ENCODE measurements at places on chromosomes 3 and 15. TPM values are rescaled to one million over a fixed set of nuclear protein-coding genes. Genes with fewer than 3 reads are reported as not detected.

C3orf20 gene
- total RNA-seq, result 0.11 TPM

- DNase-seq, result no peak
Measured at GRCh38 chr3:131747466-131747865, 244.7 kb upstream of the MRPL3 start.

ZNF660 gene
- 0.83 TPM for total RNA-seq

DNA sequence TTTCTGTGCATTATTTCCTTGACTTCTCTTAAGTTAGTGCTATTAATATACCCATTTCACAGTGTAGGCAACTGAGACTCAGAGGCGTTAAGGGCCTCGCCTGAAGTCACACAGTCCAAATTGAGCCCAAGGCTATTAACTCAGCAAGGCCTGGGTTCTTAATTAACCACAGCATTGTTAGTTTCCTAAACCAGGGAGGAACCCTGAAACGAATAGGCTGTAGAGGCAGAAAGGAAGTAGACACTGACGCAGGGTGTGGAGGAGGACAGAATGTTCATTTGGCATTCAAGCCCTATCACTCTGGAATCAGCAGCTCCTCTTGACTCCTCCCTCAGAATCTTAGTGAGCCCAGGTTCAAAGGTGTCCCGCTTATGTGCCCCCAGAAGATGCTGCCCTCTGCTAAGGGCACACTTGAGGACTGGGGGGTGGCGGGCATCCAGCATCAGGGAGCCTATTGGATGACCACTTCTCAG, 13.9 kb downstream of the ARHGEF3 start:
- DNase-seq, result peak; percentile 49

- DNase-seq, result peak; percentile 13
Measured at GRCh38 chr3:194988495-194989165, 282.3 kb downstream of the XXYLT1 start.

SETD5 gene
- 126 TPM for total RNA-seq

GRCh38 chr3:97959872-97960271, 12.4 kb downstream of the RIOX2 start:
- no peak for DNase-seq

PRTG gene
- not detected for total RNA-seq

DNA sequence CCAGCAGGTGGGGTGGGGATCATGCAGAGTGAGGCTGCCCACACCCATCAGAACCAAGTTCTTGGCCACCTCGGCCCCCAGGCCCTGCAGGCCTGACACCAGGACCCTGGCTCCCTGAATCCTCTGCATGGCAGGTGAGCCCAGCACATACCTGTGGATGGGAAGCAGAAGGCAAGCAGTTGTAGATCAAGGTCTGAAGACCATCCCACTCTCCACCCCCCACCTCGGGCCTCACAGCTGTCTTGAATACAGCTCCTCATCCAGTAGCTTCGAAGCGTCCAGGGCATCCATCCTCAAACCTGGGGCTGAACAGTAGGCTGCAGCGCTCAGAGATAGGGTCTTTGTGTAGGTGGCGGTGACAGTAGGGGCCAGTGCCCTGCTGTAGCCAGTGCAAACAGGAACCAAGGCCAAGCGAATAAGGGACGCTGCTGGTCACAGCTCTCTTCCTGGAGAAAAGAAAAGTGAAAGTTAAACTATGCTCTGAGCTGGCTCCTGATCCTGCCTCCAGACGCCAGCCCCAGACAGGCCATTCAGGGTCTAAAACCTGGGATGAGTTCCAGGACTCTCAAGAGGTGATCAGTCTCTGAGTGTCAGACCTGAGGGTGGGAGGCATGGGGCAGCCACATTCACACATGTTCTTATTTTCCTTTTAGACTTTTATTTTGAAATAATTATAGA, at the start of gene UBA7:
TSS of gene UBA7 (minus strand) at position 457 of the 678 bp plus-strand sequence. CDS start at position 291, 166 bp downstream.
- peak; percentile 63 for DNase-seq

ACOX2 gene
- total RNA-seq, result not detected

DNA sequence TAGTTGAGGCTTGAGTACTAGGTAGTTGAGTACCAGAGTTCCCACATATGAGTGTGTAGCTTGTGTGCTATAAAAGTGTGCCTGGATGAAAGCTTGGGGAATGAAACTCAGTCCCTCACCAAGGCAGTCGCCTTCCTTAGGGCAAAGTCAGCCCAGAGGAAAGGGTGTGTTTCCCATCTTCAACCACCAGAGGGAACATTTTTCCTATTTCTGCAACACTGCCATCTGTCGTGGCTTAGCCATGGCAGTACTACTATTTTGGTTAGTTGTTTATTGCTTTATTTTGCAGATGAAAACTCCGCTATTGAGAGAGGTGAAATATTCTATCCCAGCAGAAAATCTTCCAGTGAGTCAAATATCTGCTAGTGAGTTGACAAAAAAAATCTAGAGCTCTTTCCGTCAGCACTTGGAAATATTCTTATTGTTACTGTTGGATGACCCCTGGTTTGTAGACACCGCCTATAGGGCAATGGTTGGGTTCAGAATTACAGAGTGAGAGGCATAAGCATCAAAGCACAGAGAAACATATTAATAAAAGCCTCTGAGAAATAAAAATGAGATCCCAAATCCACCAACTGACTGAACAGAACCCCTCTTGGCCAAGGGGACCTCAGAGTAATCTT, 239.9 kb downstream of the CPNE4 start:
- peak; percentile 41 for DNase-seq

MNS1 gene
- 0.23 TPM for total RNA-seq

GRCh38 chr15:78044407-78045155, 32.9 kb downstream of the TBC1D2B start:
- DNase-seq, result peak; percentile 48
